ENCODE measurements at places on chromosomes 4 and X. TPM values are rescaled to one million over a fixed set of nuclear protein-coding genes. Genes with fewer than 3 reads are reported as not detected.

Gene HSD17B11
- total RNA-seq, result 50.5 TPM

Gene AIMP1
- total RNA-seq, result 46.8 TPM

Gene CLGN
- total RNA-seq, result not detected

Gene TEC
- total RNA-seq, result 4.7 TPM

Gene ARAP2
- 270 TPM for total RNA-seq

Gene FAM47E
- total RNA-seq, result not detected

Gene DCAF4L1
- 0.16 TPM for total RNA-seq

Gene LAP3
- total RNA-seq, result 71.6 TPM

Gene NXF2B
- total RNA-seq, result not detected

Gene RADX
- total RNA-seq, result 7.5 TPM

Gene RBPJ
- total RNA-seq, result 46.4 TPM

Gene SLC4A4
- 17.9 TPM for total RNA-seq

Gene SPRY1
- 9.8 TPM for total RNA-seq

Gene INTS6L
- 24.0 TPM for total RNA-seq

Gene CRMP1
- not detected for total RNA-seq
